ENCODE measurements at places on chromosomes 2 and 18.

GRCh38 chr2:176752295-176752694 lies 460.3 kb upstream of the HNRNPA3 start:
- DNase-seq, result no peak

DNA sequence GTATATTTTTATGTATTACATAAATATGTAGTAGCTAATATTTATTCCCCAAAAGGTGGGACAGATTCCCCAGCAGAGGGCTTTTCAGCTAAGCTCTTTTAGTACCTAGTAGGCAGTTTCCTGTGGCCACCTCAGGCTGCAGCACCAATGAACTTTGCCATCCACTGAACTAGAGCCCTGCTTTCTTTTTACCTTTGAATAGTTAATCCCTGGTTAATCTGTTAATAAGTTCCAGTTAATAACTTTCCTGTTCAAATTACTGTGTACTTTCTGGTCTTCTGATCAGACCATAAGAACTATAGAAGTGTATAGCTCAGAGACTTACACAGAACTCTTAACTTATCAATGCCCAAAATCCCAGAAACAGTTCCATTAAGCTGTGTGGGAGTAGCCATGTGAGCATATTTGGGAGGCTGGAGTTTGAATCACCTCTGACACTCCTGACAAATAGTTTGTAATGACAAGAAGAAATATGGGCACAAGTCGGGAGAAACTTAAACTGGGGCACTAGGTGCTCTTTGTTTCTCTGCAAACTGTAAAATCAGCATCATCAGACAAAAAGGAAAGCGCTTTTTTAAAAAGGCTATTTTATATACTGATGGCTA lies 40.0 kb downstream of the ASXL2 start:
- DNase-seq, result no peak

DNA sequence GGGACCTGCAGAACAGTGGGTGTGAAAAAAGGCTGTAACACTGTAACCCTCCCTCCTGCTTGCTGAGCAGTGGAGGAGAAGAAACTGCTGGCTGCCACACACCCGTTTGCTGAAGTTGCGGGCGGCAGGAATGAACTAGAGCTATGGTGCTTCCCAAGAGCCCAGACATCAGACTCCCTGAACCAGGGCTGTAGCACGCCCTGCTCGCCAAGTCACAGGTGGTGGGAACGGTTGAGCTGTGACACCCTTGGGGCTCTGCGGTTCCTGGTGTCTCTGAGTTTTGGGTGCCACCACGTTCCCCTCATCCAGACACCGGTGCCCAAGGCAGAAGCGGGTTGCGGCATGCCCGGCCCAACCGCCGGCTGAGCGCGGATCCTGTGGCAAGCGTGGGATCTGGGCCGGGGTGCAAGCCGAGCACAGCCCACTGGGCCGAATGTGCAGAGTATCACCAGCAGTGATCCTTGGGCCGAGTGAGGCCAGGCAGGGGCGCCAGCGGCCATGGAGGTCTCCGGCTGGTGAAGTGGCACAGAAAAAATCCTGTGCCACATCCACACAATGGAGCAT lies 15.0 kb upstream of the ADI1 start:
- DNase-seq, result no peak

DNA sequence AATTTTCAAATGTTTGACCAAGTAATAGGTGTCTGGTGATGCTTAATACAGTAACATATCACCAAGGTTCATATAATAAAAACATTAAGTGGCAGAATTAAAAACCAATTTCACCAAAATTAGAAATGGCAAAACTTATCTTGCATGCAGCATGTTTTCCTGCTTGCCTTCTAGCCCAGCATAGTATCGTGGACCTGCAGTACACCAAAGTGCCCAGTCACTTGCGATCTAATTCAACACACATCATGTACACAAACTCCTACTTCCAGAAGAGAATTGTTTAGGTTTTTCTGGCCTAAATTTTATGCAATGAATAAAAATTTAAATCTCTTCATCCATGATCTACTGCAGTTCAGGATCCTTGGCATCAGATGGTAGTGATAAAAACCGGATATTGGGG lies 28.9 kb downstream of the LPIN2 start:
- no peak for DNase-seq

DNA sequence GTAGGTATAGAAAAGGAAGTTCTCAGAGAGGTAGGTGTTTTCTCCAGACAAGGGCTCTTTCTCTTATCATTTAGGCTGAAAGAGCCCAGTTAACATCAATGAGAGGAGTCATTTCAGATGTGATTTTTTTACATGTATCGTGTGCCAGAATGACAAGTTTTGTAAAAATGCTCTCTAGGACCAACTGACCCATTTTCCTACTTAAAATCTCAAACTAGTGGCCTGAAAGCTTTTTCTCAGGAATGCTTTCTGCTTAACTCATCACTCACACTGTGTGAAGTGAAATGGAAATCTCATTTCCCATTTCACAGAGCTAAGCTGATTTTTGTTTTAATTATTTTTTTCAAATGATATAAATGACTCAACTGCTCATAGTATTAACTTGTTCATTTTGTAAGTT lies 128.7 kb upstream of the CYP26B1 start:
- DNase-seq, result no peak

- no peak for DNase-seq
These were observed 239.8 kb downstream of the SH3RF3 start for GRCh38 chr2:109368798-109369197.

DNA sequence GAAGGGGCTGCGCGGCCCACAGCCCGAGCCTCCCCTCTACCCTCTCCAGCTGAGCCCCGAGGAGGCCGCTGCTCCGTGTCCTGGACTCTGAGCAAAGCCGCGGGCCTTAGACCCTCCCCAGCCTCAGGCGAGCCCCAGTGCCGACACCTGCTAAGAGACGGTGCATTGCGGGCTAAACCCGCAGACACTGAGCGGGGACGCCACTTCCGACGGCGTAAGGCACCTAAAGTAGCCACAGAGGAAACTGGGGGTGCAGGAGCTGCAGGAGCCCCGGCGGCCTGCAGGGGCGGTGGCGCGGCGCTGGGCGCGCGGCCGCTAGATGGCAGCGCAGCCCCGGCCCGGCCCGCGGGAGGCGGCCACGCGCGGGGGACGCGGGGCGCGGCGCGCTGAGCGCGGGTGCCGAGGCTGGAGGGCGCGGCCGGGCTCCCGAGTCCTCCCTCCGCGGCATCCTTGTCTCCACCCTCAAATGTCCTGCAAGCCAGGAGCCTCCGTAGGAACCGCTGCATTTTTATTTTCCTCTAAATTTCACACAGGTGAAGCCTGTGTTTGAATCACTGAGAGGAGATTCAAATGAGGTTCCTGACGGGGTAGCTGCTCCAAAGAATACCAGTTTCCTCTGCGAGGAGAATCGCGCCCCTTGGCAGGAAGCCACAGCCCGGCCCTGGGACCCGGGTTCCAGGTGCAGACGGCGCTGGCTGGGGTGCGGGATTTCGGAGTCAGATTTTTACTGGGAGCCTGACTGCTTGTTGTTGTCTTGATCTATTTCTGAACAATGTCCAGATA lies 650.5 kb downstream of the GALR1 start:
- peak; percentile 42 for DNase-seq

- DNase-seq, result no peak
These were observed 4.2 kb upstream of the IL1R1 start for GRCh38 chr2:102138331-102138730.

GRCh38 chr2:111897924-111898702 lies at the start of gene MERTK:
Gene MERTK (plus strand): TSS chr2:111898607. CDS start chr2:111898736, 129 bp downstream.
- peak; percentile 63 for DNase-seq

- DNase-seq, result no peak
These were observed 17.9 kb downstream of the LDLRAD4 start for GRCh38 chr18:13236411-13236810.

- no peak for DNase-seq
These were observed 78.7 kb downstream of the HS1BP3 start for GRCh38 chr2:20572221-20572620.

DNA sequence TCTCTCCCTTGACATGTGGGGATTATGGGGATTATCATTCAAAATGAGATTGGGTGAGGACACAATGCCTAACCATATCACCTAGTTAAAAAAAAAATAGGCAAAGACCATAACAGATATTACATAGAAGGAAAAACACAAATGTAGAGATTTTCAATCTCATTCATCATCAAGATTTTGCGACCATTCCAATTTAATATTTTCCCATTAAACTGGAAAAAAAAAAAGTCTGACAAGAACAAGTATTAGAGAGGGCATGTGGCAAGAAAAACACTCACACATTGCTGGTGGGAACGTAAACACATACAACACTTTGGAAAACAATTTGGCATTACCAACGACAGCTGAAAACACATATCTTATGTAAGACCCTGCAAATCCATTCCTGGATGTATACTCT lies 71.0 kb upstream of the MYCN start:
- no peak for DNase-seq

- DNase-seq, result no peak
These were observed 300.2 kb downstream of the CELF4 start for GRCh38 chr18:37265382-37265781.

DNA sequence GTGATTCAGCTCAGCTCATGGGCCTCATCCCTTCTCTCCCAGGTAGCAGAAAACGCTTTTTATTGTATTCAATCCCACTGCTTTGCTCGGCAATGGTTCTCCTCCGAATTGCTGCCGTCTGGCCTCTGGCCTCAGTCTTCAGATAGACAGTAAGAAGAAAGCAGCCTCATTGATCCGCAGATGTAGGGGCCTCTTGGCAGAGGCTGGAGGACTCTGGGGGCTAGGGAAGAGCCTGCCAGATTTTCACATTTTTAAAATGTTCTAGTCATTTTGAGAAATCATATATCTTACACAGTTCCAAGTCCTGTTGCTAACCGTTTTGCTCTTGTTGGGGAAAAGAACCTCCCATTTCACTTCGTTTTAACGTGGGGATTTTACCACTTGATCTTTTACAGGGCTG lies 123.3 kb downstream of the RNF144A start:
- DNase-seq, result no peak

- no peak for DNase-seq
These were observed 23.5 kb downstream of the MARCHF4 start for GRCh38 chr2:216348756-216349308.

GRCh38 chr2:7999683-8000476 lies 682.0 kb upstream of the ID2 start:
- no peak for DNase-seq

- no peak for DNase-seq
These were observed 377.0 kb downstream of the DCC start for GRCh38 chr18:52716973-52717372.

- DNase-seq, result no peak
These were observed 543.9 kb upstream of the LINC00305 start for GRCh38 chr18:64692826-64693225.

DNA sequence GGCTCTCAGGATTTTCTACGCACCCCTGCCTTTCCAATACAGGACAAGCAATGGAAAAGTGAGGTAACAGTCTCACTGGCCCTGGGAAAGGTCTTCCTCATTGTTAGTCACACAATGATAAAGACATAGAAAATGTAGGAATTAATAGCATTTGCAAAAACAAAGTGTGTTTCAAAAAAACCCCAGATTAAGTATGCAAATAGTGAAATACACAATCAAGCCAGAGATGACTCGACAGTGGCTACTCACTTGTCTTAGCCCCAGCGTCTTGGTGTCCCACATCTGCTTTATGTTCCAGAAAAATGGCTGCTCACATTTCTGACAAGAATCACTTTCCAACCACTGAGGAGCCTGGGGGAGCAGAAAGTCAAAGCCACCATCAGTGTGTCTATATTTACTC lies 47.0 kb upstream of the AP1S3 start:
- DNase-seq, result no peak

DNA sequence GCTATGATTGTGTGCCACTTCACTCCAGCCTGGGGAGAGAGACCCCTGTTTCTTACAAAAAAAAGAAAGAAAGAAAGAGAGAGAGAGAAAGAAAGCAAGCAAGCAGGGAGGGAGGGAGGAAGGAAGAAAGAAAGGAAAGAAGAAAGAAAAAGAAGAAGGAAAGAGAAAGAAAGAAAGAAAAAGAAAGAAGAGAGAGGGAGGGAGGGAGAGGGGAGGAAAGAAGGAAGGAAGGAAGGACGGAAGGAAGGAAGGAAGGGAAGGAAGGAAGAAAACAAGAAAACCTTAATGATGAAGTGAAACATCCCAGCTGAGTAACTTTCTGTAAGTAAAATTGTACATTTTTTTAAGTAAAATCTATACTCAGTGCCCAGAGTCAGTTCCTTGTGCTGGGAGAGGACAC lies 75.5 kb upstream of the GLS start:
- no peak for DNase-seq
